ENCODE measurements at places on chromosomes 5 and 9. TPM values are rescaled to one million over a fixed set of nuclear protein-coding genes. Genes with fewer than 3 reads are reported as not detected.

SLC25A25 gene
- total RNA-seq, result 27.0 TPM

OTP gene
- total RNA-seq, result not detected

- no peaks in the 10 kb centered on the region for H3K36me3 ChIP-seq
- H3K4me3 ChIP-seq, result no peak overlapping the region
- no peak overlapping the region for H3K27ac ChIP-seq
- DNase-seq, result no peak
Observed at GRCh38 chr9:126496181-126496576, 117.5 kb upstream of the LMX1B start.

GRCh38 chr9:89042984-89043383 is 51.7 kb downstream of the S1PR3 start:
- DNase-seq, result no peak
- H3K27me3 ChIP-seq, result no peaks in the 10 kb centered on the region
- H3K27ac ChIP-seq, result no peak overlapping the region

- no peaks in the 10 kb centered on the region for H3K36me3 ChIP-seq
- no peak overlapping the region for H3K4me3 ChIP-seq
- H3K4me1 ChIP-seq, result no peaks in the 10 kb centered on the region
- no peak for DNase-seq
Observed at GRCh38 chr9:14761584-14761983, 39.1 kb upstream of the CER1 start.

DNA sequence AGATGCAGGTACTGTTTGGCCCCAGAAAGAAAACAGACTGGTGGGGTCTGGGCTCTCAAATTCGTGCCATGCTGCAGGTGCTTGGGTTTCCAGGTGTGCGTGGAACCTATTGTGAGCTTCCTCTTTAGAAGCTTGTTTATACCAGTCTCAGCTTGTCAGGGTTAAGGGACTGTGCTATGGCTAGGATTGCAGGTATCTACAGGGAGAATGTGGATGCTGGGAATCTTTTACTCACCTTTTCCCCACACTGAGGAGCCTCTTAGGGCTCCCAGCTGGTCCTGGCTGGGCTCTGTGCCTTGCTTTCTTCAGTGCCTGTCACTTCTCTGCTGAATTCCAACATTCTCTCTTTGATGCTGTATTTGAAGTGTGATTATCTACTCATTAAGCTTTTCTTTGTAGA is 111.8 kb downstream of the WDR70 start:
- H3K27ac ChIP-seq, result no peak overlapping the region
- no peaks in the 10 kb centered on the region for H3K27me3 ChIP-seq
- no peaks in the 10 kb centered on the region for H3K36me3 ChIP-seq
- H3K4me1 ChIP-seq, result no peaks in the 10 kb centered on the region
- no peak for DNase-seq
- H3K4me3 ChIP-seq, result no peak overlapping the region

GRCh38 chr5:147782110-147783028 is at the start of gene JAKMIP2:
TSS of gene JAKMIP2 (minus strand) at chr5:147782728. CDS start at chr5:147671806, 110,922 bp downstream.
- H3K4me3 ChIP-seq, result peak within 1 kb of the TSS; percentile 84
- H3K27me3 ChIP-seq, result no peaks in the 10 kb centered on the region
- peak within 1 kb of the TSS; percentile 99 for H3K27ac ChIP-seq
- DNase-seq, result peak; percentile 100
- H3K36me3 ChIP-seq, result no peaks in the 10 kb centered on the region
- H3K4me1 ChIP-seq, result peaks cover 30% of the 10 kb centered on the region

- H3K4me1 ChIP-seq, result peaks cover 25% of the 10 kb centered on the region
- H3K27me3 ChIP-seq, result peaks cover 18% of the 10 kb centered on the region
- no peaks in the 10 kb centered on the region for H3K36me3 ChIP-seq
- DNase-seq, result no peak
- peak overlapping the region; percentile 94 for H3K4me3 ChIP-seq
- no peak overlapping the region for H3K27ac ChIP-seq
Observed at GRCh38 chr9:33165263-33166151, 1.6 kb downstream of the B4GALT1 start.

Measured in GM23338 (cell line).